ENCODE measurements at places on chromosomes 2 and 18. TPM values are rescaled to one million over a fixed set of nuclear protein-coding genes. Genes with fewer than 3 reads are reported as not detected.
A peak's percentile ranks its signal among the peaks of the same experiment; 100 is the strongest.

- DNase-seq, result no peak
Observed at GRCh38 chr2:181483211-181483610, 26.0 kb downstream of the ITGA4 start.

DNA sequence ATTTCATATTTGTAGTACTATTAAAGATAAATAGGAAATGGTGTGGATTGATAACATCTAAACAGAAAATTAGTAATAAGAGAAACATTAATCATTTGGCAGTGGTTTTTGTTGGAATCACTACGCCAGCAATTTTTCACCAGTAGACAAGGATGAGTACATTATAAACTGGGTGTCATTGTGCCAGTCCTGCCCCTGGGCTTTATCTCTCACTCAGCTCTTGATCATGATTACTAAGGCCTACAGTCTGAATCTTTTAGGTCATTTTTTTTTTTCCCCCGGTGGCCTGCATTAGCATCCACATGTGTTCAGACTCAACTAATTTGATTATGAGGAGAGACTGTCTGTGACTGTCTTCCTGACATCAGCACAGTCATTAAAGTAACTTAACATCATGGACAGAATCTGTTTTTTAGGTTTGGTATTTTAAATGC lies 16.2 kb downstream of the GULP1 start:
- DNase-seq, result no peak

- DNase-seq, result no peak
Observed at GRCh38 chr2:69916106-69916505, 1.2 kb downstream of the MXD1 start.

GRCh38 chr2:240170883-240171282 lies 30.4 kb upstream of the OTOS start:
- no peak for DNase-seq

GRCh38 chr2:177250461-177250860 lies 14.1 kb downstream of the NFE2L2 start:
- DNase-seq, result no peak

GRCh38 chr2:1687254-1687653 lies 57.1 kb downstream of the PXDN start:
- DNase-seq, result no peak

DNA sequence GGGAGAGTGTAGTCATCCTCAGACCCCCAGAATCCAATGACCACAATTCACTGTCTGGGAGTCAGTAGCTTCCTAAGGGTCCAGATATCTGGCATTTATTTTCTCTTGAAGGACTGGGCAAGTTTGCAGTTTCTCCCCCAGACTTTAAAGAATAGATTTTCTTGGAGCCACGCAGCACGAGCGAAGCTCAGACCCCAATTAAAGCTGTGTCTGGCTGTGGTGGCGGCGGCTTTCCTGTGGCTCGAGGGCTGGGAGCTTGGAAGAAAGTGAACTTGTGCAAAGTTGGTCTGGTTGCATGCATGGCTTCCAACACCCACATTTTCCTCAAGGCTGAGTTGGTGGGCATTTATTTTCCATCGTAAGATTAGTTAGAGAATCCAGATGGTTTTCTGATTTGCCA lies 105.0 kb downstream of the ACKR3 start:
- no peak for DNase-seq

GRCh38 chr2:58449286-58450010 lies 208.3 kb upstream of the FANCL start:
- DNase-seq, result no peak

GRCh38 chr2:223859070-223859469 lies 21.7 kb upstream of the AP1S3 start:
- DNase-seq, result no peak

DNA sequence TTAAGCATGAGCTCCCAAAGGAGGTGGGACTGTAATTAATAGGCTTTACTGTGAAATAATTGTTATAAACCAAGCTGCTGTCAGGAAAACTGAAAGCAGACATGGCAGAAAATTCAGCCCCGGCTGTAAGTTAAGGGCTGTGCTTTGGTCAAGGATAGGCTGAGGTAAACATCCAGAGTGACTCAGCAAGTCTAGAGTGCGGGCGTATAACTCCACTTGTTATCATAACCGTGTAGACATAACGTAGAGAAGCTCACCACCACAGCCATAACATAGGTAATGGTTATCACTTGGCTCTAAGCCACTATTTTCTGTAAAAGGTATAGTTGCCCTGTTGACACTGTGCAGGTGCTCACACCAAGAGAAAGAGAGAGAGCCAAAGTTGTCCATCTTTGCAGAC lies 316.8 kb downstream of the DCDC2C start:
- DNase-seq, result no peak

DNA sequence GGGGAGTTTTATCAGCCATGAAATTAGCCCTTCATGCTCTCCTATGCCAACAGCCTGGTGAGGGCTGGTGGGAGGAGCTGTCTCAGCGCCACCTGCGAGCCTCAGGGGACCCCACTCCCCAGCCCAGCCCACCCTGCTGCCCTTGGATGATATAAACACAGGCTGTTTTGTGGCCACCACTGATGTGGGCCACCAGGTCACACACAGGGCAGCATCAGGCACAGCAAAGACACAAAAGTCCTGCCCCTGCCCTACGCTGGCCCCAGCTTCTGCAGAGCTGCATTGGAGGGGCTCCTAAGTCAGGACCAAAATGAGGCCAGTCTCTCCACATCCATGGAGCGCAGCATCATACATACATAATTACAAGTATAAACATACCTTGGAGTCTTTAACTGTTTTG lies 110.6 kb upstream of the TEX51 start:
- DNase-seq, result no peak

DNA sequence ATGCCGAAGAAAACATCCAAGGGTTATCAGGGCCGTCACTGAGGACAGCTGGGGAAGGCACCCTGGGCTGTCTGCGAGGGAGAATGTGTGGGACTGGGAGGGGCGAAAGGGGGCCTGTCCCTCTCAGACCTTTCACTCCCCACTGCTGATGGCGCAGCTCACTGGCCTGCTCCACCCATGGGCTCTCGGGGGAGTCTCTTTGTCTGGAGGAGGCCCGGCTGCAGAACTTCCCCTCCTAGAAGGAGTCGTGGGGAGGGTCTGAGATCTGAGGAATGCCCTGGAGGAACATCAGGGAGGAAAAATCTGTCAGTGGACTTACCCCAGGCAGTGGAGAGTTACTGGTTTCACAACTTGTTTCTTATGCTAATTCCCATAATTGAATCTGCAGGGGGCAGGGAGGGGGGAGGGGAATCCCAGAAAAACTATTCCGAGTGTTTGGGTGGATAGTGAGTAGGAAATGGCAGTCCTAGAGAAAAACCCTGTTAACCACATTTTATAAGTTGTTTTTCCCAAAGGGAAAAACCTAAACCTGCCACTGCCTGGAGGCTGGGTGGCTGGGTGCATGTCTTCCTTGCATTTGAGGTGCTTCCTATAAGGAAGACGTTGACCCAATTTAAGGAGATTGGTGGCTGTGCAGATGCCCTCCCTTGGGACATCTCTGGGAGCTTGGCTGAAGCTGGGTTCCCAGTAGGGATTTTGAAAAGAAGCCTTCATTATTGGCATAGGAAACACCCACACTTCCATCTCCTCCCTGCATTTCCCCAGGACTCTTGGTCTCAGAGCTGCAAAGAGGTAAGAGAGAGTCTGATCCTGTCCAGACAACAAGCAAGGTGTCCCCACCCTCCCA lies 11.7 kb upstream of the SEMA4C start:
- DNase-seq, result no peak

DNA sequence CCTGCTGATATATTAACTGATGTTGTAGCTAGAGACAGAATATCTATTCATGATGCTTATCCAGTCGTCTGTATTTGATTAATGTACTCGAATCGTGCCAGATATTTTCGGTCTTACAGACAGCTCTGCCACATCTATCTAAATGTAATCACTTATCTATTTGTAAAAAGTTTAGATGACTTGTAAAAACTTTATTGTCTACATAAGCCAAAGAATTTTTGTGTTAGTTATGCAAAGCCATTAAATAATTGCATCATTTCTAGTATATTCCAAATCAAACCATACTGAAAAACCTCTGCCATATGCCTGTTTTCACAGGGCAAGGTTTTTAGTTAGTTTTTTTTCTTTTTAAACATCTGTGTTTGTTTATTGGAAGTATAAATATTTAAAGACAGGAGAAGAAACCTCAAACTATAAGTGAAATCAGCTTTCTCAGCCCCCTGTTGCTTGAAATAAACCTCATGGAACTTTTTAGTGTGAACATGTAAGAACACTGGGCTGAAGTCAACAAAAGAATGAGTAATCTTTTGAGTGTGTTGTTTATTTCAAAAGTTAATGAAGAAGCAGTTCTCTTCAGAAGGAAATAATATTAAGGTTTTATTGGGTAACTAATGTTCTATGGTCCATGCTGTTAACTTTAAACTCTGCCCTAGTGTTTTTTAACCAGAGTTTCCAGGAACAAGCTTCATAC lies 657.6 kb upstream of the SYT4 start:
- DNase-seq, result peak; percentile 45

DNA sequence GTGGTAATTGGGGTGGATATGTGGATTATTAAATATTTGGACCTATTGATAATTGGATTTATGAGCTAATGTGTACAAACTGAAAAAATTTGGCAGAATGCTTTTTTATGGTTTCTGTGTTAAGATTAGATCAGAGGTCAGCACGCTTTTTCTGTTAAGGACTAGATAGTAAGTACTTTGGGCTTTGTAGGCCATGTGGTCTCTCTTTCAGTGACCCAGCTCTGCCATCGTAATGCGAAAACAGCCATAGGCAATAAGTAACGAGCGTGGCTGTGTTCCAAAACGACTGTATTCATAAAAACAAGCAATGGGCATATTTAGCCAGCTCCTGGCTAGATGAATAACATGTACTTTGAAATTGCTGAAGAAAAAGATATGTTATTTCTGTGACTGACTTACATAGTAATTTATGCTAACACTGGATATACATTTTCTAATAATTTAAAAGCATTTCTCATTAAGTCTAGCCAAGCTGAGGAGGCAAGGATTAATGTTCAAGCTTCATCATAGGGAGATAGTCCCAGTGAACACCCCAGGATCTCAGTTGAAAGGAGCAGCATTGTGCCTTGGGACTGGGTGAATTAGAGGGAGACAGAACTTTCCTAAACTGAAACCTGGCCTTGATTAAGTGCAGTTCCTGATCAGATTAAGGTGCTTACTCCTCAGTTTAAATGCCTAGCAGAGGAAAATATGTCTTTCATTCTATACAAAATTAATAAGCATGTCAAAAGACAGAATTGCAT lies 20.0 kb downstream of the CCDC138 start:
- no peak for DNase-seq

- DNase-seq, result no peak
Observed at GRCh38 chr2:143428700-143429099, 299.5 kb downstream of the ARHGAP15 start.

DNA sequence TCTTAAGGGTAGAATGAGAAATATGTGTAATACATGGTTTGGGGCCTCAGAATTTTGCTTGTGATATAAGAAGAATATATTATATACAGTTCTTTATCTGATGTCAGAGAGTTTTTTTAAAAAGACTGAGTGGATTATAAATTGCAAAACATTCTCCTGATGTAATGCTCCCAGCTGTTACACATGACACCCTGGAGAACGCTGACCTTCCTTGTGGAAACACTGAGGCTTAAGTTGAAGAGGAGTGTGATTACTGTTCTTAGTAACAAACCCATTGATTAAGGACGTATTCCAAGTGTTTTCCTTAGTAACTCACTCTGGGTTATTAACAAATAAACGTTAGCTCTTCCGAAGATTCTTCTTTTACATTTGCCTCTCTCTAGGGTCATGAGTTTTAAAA lies 1069.3 kb upstream of the CNTNAP5 start:
- DNase-seq, result no peak

- DNase-seq, result no peak
Observed at GRCh38 chr2:220269367-220269766, 641.9 kb downstream of the SLC4A3 start.

DNA sequence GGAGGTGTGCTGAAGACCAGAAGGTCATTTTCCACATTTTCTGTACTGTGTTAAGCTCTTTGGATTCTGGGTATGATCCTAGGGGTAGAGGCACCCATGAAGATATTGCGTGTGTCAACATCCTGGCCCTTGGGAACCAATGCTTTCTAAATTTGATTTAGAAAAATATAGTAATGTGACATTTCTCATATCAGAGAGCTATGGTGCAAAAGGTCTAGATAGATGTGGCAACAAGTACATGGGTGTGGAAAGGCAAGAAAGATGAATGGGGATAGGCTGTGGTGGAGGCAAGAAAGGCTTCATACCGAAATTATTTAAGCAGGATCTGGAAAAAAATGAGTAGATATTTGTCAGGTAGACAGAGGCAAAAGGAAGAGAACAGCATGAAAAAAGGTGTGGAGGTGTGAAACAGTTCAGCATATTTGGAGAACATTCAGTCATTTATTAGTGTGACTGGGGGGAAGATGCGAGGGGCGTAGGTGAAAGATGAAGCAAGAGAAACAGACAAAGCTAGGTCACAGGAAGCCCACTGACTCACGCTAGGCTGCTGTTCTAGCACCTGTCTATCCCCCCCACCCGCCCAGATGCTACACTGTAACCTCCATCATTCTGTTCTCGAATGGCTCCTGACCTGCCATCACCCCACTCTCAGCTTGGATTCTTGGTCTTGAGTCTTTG lies 11.7 kb downstream of the DOK1 start:
- no peak for DNase-seq

GRCh38 chr2:13193075-13193474 lies 476.3 kb downstream of the TRIB2 start:
- no peak for DNase-seq

- DNase-seq, result no peak
Observed at GRCh38 chr2:195442458-195443175, 214.4 kb upstream of the SLC39A10 start.

DNA sequence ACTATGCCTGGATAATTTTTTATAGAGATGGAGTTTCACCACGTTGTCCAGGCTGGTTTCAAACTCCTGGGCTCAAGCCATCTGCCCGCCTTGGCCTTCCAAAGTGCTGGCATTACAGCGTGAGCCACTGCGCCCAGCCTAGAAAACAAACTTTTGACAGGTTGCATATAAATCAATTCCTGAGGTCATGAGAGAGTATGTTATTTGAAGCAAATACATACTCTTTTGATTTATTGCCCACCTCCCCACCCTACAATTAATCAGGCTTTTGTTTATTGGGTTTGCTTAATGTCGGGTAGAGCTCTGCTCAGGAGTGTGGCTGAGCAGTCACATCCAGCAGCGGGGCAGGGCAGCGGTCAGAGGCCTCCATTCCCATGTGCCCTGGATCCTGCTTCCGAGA lies 37.9 kb upstream of the ASB1 start:
- no peak for DNase-seq

Gene GALNT3
- total RNA-seq, result 2.2 TPM

Gene C2orf66
- total RNA-seq, result 0.05 TPM

Gene FHOD3
- 0.53 TPM for total RNA-seq

Gene NOSTRIN
- total RNA-seq, result not detected

Gene TMBIM1
- 86.5 TPM for total RNA-seq

Gene CROCC2
- total RNA-seq, result not detected

Gene GCA
- 6.8 TPM for total RNA-seq

Gene NR4A2
- total RNA-seq, result 0.61 TPM

Gene SERPINB7
- total RNA-seq, result 8.5 TPM

Gene TCF4
- 33.6 TPM for total RNA-seq

Gene MAP3K19
- total RNA-seq, result not detected
